ENCODE measurements at places on chromosomes 5 and 9. TPM values are rescaled to one million over a fixed set of nuclear protein-coding genes. Genes with fewer than 3 reads are reported as not detected.

DNA sequence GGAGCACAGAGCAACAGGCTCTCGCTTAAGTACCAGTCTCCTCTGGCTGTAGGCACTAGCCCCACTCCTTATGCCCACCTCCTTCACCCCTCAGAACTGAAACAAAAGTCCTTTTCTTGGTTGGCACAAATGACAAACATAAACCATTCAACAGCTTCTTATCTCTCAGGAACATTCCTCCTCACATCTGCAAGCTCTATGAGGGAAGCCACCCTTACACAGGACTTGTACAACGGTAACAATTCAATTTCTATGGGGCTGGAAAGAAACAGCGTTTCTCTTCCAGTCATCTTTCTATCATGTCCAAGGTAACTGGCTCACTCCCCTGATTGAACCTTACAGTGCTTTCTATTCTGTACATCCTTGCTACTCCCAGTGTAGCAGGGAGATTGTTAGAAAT is 74.1 kb downstream of the CSF2 start:
- no peak for DNase-seq
- no peak overlapping the region for H3K27ac ChIP-seq
- H3K4me1 ChIP-seq = no peaks in the 10 kb centered on the region
- no peak overlapping the region for H3K4me3 ChIP-seq

DNA sequence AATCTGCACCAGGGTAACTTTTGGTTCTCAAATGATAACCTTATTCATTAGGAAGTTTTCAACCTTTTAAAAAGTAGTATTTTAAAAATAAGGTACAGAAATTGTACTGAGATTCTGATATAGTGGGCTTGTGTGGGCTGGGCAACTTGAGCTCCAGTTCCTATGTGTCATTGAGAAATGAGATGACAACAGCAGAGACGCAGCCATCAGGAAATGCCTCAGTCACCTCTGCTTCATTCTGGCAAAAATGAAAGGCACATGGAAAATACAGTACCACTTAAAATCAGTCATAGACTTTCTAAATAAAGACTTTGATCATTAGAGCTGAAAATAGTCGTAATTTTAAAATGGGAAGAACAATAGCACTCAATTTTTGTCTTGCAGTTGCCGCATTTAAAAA is 480.2 kb downstream of the PLK2 start:
- H3K27ac ChIP-seq = no peak overlapping the region
- no peaks in the 10 kb centered on the region for H3K36me3 ChIP-seq
- no peak for DNase-seq
- no peaks in the 10 kb centered on the region for H3K4me1 ChIP-seq

GRCh38 chr9:128382261-128382660 is 11.1 kb downstream of the URM1 start:
- no peaks in the 10 kb centered on the region for H3K27me3 ChIP-seq
- H3K4me3 ChIP-seq = no peak overlapping the region
- peaks cover 8% of the 10 kb centered on the region for H3K36me3 ChIP-seq
- DNase-seq = no peak

ERP44 gene
- 9.4 TPM for total RNA-seq

- H3K27me3 ChIP-seq = peaks cover 22% of the 10 kb centered on the region
- no peak for DNase-seq
- H3K4me3 ChIP-seq = no peak overlapping the region
- H3K4me1 ChIP-seq = peaks cover 10% of the 10 kb centered on the region
Measured at GRCh38 chr5:169710675-169711074, 73.6 kb downstream of the DOCK2 start.
